ENCODE measurements at places on chromosomes 7 and 10.

- DNase-seq: no peak
These were observed 69.5 kb upstream of the ATRNL1 start for GRCh38 chr10:115023715-115024114.

GRCh38 chr7:154960063-154960790 lies 42.7 kb downstream of the PAXIP1 start:
- no peak for DNase-seq

GRCh38 chr7:41592236-41592635 lies 110.7 kb downstream of the INHBA start:
- DNase-seq: no peak

- DNase-seq: no peak
These were observed 92.5 kb upstream of the IKZF1 start for GRCh38 chr7:50212016-50212325.

DNA sequence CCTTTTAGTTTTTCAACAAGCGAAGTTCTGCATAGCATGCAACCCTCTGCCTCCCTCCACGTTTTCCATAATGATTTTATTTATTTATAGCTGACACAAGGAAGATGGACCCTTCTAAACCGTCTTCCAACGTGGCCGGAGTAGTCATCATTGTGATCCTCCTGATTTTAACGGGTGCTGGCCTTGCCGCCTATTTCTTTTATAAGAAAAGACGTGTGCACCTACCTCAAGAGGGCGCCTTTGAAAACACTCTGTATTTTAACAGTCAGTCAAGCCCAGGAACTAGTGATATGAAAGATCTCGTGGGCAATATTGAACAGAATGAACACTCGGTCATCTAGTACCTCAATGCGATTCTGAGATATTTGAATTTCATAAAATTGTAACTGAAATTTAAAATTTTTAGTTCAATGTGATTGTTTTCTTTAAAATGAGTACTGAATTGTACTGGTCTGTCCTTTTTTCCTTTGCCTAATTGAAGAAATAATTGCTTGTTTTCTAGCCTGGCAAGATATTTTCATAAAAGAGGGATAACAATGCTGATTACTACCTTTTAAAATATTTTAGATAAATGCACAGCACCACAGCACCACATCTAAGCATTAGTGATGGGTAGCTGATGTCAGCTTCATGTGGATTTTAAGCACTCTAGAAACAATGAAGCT lies 41.5 kb upstream of the SLC39A12 start:
- DNase-seq: no peak

- no peak for DNase-seq
These were observed 1.1 kb upstream of the DPY19L1 start for GRCh38 chr7:35038354-35038753.

DNA sequence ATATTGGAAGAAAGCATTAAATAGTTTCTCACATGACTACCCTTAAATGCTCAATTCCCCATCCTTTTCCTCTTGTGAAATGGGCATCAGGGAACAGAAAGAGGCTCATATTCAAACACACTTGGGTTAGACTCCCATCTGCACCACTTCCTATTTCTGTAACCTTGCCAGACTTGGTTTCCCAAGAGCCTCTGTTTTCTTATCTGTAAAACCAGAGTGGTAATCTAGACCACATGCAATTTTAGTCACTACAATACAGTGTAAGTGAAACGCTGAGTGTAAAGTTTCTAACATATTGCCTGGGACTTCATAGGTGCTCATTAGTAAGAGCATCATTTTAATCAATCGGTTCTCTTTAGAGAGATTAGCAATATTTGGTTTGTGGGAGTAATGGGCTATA lies 136.3 kb downstream of the SORCS1 start:
- DNase-seq: no peak

GRCh38 chr10:123145542-123146012 lies 2.4 kb upstream of the HMX2 start:
- no peak for DNase-seq

GRCh38 chr7:157409753-157410727 lies 73.2 kb downstream of the DNAJB6 start:
- DNase-seq: no peak

DNA sequence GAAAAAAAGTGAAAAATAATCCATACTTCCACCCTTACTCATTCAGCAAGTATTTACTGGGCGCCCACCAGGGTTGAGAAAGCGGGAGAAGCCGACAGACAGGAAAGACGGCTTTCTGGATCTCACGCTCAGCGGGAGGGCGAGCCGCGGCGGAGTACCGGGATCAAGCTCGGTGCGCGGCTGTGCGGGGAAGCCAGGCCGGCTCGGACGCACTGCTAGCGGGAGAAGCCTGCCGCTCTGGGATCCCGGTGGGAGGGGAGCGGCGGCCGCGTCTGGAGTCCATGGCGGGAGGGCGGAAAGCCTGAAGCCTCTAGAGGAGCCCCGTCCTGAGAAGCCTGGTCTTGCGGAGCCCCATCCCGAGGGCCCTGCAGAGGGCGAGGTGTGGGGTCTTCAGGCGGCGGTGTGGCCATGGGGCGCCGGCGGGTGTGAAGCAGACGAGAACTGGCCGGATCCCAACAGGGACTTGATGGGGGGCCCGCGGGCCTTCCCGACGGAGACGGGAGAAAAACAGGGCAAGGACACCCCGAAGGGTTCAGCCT lies 82.9 kb downstream of the VIPR2 start:
- DNase-seq: no peak

Data from T-helper 17 cell (primary cell).